ENCODE measurements at places on chromosomes 7 and 10.

- DNase-seq = no peak
Observed at GRCh38 chr7:3374239-3374638, 73.2 kb downstream of the SDK1 start.

- DNase-seq = no peak
Observed at GRCh38 chr7:105402221-105403095, 13.7 kb upstream of the SRPK2 start.

DNA sequence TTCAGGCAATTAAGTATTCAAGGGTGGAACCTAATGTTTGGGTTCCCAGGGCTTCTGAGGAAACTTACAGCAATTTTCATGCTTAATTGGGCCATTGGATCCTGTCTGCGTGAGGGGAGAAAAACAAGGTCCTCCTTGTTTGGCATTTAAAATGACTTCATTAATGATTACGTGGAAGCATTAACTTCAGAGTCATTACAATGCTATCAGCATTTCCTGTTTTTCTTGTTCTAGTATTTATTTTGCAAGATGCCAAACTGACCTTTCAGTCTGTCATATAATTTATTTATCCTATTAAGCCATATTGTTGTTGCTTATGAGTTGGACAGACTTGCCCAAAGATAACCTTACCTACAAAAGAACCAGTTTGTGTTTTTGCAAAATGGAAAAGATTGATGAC, 324.1 kb upstream of the LRRN3 start:
- DNase-seq = no peak

DNA sequence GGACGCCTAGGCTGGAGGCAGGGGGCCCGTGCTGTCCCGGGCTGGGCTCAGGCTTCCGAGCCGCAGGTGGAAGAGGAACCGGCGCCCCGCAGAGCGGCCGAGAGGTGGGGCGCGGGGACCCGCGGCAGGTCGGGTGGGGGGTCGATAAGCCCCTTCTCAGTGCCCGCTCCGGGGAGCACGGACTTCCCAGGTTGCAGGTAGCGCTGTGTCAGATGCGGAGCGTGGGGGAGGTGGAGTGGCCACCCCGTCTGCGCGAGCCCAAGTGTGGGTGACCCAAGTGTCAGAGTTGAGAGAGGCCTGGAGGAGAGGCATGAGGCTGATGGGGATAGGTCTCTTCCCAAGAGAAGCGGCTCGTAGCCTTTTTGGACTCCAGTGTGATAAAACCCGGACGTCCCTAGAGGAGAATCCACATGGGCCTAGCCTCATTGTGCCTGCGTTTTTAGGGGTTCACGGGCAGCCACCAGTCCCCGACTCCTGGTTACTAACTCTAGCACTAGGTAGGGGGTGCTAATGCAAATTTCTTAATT, 580 bp downstream of the EEPD1 start:
- DNase-seq = no peak

DNA sequence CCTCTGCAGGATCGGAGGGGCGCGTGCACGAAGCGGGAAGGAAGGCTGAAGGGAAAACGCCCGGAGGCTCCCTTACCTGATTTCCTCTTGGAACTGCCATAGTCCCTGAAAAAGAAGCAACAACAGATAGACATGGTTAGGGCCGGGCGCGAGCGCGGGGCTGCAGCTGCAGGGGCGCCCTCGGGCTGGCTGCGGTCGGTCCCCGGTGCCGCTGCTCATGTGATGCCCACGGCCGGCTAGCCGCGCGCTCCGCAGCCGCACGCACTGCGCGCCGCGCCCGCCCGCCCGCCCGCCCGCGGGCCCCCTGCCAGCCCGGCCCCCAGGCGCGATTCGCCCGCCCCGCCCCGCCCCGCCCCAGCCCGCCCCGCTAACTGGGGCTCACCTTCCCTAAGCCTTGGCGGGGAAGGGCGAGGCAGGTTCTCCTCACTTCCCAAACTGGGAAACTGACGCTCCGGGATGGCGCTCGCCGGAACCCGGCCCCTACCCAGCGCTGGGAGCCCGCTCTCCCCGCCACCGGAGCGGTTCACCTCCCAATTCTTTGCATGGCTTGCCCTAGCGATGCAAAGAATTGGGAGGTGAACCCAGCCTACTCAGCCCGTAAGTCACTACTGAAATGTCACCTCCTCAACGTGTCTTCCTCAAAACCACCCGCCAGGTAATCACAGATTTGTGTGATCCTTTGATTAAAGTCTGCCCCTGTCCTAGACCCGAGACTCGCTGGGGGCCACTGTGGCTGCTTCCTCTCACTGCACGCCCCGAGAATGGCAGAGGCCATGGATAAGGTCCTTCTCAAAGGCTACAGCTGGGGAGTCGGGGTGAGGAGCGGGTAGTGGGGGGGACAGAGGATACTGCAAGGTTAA, 162.2 kb downstream of the SH3PXD2A start:
- DNase-seq = no peak

- DNase-seq = no peak
Observed at GRCh38 chr10:46255801-46256747, 30.7 kb upstream of the ANTXRL start.

- peak; percentile 53 for DNase-seq
Observed at GRCh38 chr10:48605786-48606529, 1.1 kb upstream of the ARHGAP22 start.

- no peak for DNase-seq
Observed at GRCh38 chr7:25678215-25678614, 449.9 kb upstream of the NPVF start.
